ENCODE measurements at places on chromosomes 11 and 22.

GRCh38 chr11:133049244-133050019 is 482.9 kb downstream of the OPCML start:
- DNase-seq, result no peak

GRCh38 chr11:65779669-65779918 is 1.2 kb downstream of the AP5B1 start:
- no peak for DNase-seq

- DNase-seq, result no peak
Observed at GRCh38 chr22:32822179-32822877, 20.8 kb downstream of the TIMP3 start.

DNA sequence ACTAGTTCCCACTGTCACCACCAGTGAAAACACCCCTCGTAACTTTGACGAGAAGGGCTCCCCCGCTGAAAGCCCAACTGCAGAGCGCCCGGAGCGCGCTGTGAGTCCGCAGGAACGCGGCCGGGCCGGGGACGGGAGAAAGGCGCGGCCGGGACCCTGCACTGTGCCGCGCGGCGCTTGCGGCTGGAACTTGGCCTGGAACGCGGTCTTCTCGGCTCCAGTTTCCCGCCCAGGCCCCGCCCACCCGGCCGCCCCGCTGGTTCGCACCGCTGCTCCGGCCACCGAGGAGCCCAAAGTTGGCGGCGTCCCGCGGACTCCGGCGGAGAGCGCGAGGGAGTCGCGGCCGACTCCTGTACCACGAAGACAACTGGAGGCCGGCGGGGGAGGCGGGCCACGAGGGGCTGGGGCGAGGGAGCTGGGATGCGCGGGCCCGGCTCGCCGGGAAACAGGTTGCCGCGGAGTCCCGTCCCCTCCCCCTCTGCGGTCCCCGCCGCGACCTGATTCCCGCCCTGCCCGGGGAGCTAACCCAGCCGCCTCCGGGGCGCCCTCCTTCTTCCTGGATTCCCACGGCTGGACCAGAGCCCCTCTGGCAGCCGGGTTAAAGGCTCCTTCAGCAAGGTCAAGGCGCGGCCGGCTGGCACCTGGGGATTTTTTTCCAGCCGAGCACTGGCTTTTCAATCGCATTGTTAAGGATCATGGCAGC is 3.4 kb downstream of the TENM4 start:
- DNase-seq, result no peak

GRCh38 chr11:18608376-18608775 is 8.8 kb downstream of the MISFA start:
- DNase-seq, result no peak

- DNase-seq, result no peak
Observed at GRCh38 chr22:19853879-19854777, 546 bp downstream of the GNB1L start.

DNA sequence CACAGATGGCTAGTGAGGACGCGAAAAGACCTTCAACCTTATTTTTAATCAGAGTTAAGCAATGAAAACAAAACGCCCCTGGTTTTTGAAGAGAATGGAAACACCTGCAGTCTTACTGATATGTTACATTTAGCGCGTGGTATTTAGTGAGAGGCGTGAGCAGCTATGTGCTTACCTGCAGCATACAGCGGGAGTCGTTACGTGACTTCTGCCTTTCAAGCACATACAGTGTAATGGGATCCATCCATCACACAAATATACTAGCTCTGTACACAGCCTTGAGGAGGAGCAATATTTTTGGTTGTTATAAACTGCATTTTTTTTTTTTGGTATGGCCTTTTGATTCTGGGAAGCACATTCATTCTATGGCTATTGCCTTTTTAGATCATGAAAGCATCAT is 5.5 kb downstream of the KRTAP5-2 start:
- no peak for DNase-seq

GRCh38 chr11:77406396-77406795 is 67.5 kb downstream of the PAK1 start:
- no peak for DNase-seq

DNA sequence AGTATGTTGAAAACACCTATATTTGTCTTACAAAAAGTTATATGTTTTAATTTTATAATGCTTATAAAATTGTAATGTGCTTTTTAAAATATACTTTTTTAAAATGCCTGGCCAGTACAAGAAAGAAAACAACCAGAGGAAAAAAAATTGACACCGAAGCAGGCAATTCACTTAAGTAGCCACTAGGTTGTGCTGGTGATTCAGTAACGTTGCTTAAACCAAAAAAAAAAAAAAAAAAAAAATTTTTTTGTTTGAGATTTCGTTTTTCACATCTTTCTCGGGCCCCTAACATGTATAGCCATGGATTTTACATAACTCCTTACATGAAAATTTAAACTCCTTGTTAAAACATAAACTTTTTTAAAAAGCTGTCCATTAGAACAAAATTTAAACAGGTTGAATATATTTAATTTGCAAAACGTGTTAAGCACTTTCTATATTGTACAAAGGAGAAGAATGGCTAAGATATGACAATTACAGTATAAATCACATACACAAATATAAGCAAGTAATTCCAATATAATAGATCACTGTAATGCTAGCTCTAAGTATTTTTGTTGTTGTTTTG is 9.2 kb downstream of the OR8B4 start:
- DNase-seq, result peak; percentile 26

- DNase-seq, result no peak
Observed at GRCh38 chr22:49853981-49854831, 562 bp downstream of the ZBED4 start.

- peak; percentile 45 for DNase-seq
Observed at GRCh38 chr11:6249770-6250555, 9.7 kb upstream of the CCKBR start.

DNA sequence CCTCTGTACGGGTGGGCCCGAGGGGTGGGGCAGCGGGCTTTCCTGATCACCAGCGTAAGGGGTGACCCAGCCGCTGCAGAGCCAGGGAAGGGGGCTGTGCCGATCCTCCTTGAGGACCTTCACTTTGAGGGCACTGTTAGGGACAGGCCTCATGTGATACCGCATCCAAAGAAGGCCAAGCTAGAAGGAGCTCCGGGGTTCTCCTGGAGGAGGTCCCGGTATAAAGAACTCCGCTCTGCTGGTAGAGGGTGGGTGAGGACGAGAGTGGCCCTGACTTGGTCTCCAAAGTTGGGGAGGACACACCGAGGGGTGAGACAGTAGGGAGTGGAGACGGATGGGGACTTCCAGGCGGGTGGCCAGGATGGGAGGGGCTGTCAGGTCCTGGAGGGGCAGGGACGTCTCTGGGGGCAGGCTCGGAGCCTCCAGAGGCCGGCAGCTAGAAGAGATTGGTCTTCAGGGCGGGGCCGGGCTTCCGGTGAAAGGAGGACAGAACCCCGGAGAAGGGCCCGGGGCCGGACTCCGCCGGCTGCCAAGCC is 4.6 kb downstream of the PHOX2A start:
- DNase-seq, result no peak

- no peak for DNase-seq
Observed at GRCh38 chr11:1558775-1559110, 13.3 kb downstream of the DUSP8 start.

DNA sequence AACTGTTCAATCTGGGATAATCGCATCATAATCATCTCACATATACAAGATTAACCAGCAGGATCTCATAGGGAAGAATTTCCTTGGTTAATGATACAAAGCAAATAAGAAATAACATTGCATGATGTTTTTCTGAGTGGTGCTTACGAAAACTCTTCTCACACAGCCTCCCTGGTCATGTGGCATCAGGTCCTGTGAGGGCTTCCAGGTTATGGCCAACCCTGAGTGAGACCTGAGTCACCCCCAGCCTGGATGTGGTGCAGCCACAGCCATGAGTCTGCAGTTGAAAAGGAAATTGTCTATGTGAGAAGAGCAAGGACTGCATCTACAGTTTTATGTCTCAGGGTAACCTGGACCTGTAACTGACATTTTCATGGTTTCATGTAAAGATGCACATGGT is 90.5 kb upstream of the XKR3 start:
- DNase-seq, result no peak

- no peak for DNase-seq
Observed at GRCh38 chr11:7278314-7278917, 26.7 kb downstream of the SYT9 start.

DNA sequence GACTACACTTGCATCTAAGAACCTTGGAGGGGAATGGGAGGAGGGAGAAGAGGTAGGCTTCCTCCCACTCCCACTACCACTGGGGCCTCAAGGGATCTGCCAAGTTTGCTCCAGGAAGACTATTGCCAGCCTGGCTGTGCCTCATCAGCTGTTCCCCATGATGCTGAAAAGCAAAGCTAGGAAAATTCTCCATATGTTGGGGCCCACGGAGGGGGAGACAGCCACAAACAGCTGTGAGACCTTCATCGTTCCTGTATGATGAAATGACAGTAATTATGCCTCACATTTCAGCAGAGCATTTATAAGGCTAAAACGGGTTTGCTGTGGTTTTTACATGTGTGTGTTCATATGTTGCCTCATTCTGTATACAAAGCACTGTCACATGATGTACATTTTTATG is 6.7 kb downstream of the DSCAML1 start:
- DNase-seq, result no peak

- no peak for DNase-seq
Observed at GRCh38 chr11:24645563-24645962, 148.7 kb downstream of the LUZP2 start.

- no peak for DNase-seq
Observed at GRCh38 chr11:1864831-1865665, 12.2 kb downstream of the LSP1 start.

DNA sequence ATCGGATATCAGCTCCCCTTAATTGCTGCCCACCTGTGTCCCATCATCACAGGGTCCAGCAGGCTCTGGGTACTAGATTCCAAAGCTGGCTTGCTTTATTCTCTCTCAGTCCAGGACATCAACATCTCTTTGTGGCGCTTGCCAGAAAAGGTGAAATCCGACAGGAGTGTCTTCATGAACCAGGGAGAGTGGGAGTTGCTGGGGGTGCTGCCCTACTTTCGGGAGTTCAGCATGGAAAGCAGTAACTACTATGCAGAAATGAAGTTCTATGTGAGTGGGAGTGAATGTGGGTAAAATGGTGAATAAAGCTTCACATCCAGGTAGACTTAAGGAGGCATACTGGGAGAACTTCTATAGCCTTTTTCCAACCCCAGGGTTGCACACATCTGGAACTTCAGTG is 11.0 kb downstream of the HTR3A start:
- DNase-seq, result no peak

- no peak for DNase-seq
Observed at GRCh38 chr11:121566279-121567168, 113.8 kb upstream of the SORL1-AS1 start.

- DNase-seq, result no peak
Observed at GRCh38 chr11:89495951-89496350, 4.8 kb upstream of the NOX4 start.

GRCh38 chr11:132451942-132452601 is 1080.2 kb downstream of the OPCML start:
- DNase-seq, result no peak

DNA sequence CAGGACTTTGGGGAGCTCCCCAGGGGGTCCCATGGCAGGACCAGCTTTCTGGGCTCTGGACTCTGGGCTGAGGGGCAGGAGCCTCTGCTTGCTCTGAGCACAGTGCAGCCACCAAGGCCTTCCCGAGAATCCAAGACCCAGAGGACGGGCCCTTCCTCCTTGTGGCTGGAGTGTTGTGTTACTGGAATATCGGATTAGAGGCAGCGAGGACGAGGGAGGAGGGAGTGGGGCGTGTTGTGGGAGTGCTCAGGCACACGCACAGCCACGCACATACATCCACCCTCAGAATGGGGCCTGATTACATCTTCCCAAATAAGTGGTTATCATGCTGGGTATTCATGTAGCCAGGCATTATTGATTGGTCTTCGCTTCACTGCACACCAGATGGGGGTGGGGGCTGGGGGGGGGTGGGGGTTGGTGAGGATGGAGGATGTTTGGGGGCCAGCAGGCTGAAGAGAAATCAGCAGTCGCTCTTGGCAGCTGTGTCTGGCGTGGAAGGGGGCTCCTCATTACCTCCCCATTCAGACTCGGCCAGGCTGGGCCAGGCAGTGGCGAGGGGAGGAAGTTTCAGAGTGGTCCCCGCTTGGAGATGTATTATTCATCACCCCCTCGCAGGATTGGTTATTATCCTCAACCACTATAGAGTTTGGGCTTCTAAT is 120.9 kb downstream of the ST3GAL4 start:
- no peak for DNase-seq

GRCh38 chr11:3638513-3638912 is 3.3 kb downstream of the ART5 start:
- DNase-seq, result no peak

DNA sequence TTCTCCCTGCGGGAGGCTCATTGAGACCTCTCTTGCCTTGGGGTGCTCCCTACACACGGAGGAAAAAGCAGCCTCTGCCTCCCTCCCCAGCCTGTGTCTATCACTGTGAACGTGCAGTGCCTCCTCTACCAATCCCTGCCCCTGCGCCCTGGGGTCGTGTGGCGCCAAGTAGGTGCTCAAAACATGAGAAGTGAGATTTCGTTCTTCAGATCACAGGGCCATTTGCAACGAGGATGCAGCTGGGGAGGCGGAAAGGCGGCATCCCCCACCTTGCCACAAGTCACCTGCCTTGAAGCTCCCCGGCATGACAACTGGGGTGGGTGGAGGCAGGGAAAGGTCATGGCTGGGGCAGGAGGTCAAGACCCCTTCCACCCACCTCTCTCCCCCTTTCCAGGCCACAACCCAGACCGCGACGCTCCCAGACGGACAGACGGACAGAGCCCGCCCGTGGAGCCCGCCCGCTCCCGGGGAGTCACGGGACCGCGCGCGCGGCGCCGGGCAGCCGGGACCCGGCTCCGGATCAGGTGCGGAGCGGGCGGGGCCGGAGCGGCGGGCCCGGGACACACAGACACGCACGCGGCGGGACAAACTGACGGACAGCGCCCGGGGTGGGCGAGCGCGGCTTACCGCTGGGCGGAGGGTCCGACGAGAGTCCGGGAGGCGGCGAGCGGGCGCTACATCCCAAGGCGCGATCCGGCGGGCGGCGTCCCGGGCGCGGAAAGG is 485 bp downstream of the KCNJ4 start:
- no peak for DNase-seq

GRCh38 chr22:39825661-39826102 is 67.9 kb downstream of the ENTHD1 start:
- no peak for DNase-seq

All from LNCaP clone FGC (cell line).